ENCODE measurements at places on chromosomes 3 and 15.

- DNase-seq, result peak; percentile 53
These were observed 7.1 kb downstream of the ELL3 start for GRCh38 chr15:43769584-43770228.

GRCh38 chr3:127396473-127396872, 108.6 kb upstream of the PRR20G start:
- DNase-seq, result no peak

- DNase-seq, result no peak
These were observed 61.4 kb downstream of the TASOR start for GRCh38 chr3:56621681-56622080.

DNA sequence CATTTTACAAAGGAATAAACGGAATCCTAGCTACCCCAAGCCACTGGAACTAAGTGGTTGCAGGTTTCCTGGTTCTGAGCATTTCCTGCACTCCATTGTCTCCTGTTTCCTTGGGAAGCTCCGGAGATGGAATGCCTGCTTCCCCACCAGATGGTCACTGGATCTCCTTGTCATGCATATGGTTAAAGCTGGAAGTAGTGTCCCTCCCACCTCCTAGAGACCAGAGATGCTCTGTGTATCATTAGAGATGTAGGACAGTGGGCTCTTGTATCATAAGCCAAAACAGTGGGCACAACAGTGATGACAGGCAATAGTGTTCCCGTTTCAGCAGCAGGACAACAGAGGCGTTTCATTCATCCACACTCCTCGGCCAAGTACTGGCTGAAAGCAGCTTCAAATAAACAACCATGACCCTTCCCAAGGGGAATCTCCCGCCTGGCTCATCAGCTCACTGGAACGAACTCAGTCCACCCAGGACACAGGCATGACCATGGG, 136.2 kb upstream of the EIF1B start:
- no peak for DNase-seq

GRCh38 chr3:45642731-45643152, 46.5 kb upstream of the SACM1L start:
- no peak for DNase-seq

DNA sequence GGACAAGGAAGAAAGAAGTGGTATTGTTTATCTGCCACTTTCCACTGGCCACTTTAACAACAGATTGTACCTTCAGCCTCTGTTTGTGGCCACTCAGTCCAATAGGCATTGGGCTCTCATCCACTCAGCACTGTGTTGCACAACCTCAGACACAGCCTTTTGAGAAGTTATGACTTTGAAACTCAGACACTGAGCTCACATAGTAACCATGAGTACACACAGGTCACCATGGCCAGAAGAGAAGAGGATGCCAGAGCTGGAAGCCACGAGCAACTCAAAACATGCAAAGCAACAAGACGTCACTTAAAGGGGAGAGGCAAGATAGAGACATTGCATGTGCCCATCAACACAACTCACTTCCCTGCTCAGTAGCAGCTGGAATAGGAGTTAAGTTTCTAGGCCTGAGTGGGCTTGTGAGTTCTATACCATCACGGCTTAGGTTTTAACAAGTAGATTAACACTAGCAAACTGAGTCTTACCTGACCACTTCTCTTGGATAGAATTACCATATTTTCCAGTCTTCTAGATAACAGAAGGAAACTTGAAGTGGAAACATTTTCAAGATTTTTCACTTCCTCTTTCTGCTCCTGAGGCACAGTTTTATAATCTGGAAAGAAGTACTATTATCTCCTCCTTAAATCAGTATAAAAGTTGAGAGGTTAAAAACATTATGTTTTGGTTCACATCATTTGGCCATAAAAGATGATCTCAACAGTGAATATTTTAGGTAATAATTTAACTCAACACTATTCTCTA, 103.5 kb downstream of the IMPG2 start:
- DNase-seq, result no peak

DNA sequence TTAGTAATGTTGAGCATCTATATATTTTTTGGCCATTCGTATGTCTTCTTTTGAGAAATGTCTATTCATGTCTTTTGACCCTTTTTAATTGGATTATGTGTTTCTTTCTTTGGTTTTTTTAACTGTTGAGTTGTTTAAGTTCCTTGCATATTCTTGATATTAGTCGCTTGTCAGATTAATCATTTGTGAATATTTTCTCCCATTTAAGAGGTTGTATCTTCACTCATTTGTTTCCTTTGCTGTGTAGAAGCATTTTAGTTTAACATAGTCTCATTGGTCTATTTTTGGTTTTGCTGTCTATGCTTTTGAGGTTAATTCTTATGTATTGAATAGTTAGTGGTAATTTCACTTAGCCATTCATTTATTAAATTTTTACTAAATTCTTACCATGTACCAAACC, 283.8 kb downstream of the ZPLD1 start:
- no peak for DNase-seq

GRCh38 chr3:146781606-146782005, 176.5 kb upstream of the PLSCR5 start:
- DNase-seq, result no peak

- no peak for DNase-seq
These were observed 68.8 kb upstream of the SOX14 start for GRCh38 chr3:137695351-137695750.
